ENCODE measurements at places on chromosomes 11 and 22. TPM values are rescaled to one million over a fixed set of nuclear protein-coding genes. Genes with fewer than 3 reads are reported as not detected.

DNA sequence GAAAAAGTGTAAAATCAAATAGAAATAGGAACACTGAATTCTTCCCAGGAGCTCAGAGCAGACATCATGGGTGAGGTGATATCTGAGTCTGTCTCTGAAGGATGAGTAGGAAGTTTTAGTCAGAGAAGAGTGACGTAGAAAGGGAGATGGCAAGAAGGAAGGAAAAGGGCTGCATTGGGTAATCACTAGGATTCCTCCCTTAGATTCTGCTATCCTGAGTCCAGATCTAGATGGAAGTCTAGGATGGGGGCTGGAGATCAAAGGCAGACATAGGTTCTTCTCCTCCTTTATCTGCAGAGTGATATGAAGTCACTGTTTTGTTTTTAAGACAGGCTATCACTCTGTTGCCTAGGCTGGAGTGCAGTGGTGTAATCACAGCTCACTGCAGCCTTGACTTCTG, 30.4 kb downstream of the POU2F3 start:
- DNase-seq, result no peak

Gene SLC43A3
- 0.67 TPM for total RNA-seq

- DNase-seq, result no peak
These were observed 2.0 kb downstream of the JRKL start for GRCh38 chr11:96391698-96392307.

DNA sequence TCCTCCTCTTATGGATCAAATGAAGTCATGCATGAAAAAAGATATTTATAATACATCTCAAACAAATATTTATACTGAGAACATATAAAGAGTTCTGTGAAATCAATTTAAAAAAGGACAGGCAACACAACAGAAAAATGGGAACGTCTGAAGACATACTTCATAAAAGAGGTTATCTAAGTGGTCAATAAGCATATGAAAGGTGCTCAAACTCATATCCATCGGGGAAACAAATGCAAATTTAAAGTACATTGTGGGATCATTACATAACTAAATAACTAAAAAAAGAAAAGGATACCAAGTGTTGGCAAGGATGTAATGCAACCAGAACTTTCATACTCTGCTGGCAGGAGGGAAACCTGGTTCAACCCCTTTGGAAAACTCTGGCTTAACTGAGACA, 22.3 kb downstream of the TPST2 start:
- no peak for DNase-seq

Gene CNIH2
- not detected for total RNA-seq

- no peak for DNase-seq
These were observed 50.0 kb upstream of the POU2AF1 start for GRCh38 chr11:111429066-111429506.

- no peak for DNase-seq
These were observed 32.5 kb upstream of the GRAMD4 start for GRCh38 chr22:46587492-46588278.

Gene OR2AT4
- total RNA-seq, result not detected

GRCh38 chr11:103731670-103732069, 304.8 kb upstream of the DDI1 start:
- no peak for DNase-seq

- DNase-seq, result no peak
These were observed 12.8 kb downstream of the SLC37A2 start for GRCh38 chr11:125075900-125076317.

Gene DAGLA
- total RNA-seq, result 0.74 TPM

DNA sequence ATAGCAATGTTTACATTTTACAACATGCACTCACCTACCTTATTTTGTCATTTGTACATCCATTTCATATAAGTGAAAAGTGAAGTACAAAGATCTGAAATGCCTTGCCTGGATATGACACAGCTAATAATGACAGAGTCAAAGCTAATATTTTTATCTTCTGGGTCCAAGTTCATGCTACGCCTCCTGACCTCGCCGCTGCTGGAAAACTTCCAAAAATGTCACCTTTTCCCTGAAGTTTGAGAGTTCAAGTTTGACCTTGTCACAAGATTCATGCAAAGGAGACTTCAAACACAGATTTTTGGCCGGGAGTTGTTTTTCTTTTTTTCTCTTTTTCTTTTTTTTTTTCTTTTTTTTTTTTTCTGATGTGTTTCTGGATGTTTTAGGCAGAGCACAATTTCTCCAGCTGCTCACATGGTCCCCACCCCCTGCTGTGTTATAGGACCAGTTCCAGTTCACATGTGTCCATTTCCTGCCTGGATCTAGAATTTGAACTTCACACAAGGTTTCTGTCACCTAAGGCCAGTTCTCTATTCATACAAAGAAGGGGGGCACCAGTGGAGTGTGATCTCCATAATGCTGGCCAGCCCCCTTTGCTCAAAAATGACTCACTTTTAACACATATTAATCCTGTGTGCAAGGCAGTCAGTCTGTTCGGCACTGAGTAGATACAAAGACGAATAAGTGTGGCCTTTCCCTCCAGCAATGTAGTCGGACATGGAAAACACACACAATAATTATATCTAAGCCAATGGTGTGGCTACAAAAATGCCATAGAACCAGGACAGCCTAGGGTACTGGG, 546.8 kb downstream of the BUD13 start:
- DNase-seq, result no peak

- peak; percentile 86 for DNase-seq
These were observed 14.8 kb downstream of the PLAAT3 start for GRCh38 chr11:63599211-63600122.

- DNase-seq, result no peak
These were observed 14.0 kb downstream of the SHANK2 start for GRCh38 chr11:71238285-71238875.

DNA sequence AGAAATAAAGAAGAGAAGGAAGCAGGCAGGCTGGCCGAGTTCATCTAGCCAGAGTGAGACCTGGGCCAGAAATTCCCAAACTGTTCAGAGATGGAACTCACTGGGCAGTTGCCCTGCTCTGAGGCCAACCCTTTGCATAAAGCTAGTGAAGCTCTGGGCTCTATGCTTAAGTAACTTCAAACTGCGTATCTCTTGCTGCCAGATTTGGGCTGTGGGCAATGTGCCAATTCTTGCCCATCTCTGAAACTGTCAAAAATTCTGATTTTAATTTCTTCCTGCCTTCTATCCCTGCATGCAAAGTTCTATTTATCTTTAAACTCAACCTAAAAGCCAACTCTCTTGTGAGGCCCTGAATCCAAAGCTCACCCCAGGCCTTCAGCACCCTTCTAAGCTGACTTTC, 36.2 kb upstream of the HEPHL1 start:
- no peak for DNase-seq

Gene C1QTNF5
- total RNA-seq, result not detected

DNA sequence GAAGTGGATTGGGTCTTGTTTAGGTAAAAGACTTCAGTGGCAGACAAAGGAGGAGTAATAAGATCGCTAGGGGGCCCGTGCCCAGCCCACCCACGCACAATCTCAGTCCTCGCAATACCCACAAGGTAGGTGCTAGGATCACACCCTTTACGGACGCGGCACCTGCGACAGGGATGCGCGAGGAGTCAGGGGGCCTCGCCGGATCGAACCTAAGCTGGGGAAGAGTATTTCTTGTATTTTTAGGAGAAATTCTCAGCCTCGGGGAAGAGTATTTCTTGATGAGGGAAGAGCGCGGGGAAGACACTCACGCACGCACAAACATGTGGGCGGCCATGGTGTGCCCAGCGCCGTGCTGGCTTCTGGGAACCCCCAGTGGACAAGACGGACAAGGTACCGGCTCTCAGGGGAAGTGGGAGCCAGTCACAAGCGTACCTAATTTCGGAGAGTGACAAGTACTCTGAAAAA, 745 bp upstream of the FAM118A start:
- no peak for DNase-seq

DNA sequence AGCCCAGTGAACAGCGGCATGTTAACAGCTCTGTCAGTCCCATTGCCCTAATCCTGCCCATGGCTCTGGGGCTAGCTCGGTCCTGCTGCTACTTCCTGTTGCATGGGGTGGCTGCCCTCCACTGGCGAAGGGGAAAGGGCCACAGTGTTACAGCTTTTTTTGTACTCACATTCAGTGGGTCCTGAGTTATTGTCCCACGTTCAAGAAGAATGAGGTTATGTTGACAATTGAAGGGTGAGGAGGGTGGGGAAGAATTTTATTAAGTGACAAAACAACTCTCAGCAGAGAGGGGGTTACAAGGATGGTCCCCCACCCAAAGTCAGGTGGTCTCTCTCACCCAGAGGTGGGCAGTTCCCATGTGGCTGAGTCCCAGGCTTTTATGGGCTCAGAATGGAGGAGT, 17.7 kb upstream of the MS4A7 start:
- DNase-seq, result no peak

DNA sequence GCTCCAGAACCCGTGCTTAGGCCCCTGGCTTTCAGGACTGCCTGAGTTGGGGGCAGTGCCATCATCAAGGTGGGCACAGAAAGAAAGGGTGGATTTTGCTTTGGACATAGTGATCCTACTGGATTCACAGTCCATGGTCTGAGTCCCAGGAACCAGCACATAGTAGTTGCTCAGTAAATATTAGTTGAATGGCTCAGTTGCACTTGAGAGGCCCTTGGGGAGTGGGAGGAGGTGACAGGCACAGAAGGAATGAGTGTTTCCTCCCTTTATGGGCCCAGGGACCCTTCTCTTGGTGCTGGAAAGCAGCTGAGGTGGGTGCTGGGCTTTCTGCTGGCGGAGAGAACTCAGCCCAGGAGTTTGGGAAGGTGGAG, 16.6 kb downstream of the ARHGEF17 start:
- DNase-seq, result no peak

Gene PNPLA3
- 1.8 TPM for total RNA-seq

Gene PHETA2
- not detected for total RNA-seq

- DNase-seq, result no peak
These were observed 37.5 kb downstream of the SESN3 start for GRCh38 chr11:95193541-95193940.

Gene DDI1
- total RNA-seq, result not detected

GRCh38 chr11:15636521-15637089, 521.9 kb downstream of the INSC start:
- no peak for DNase-seq

DNA sequence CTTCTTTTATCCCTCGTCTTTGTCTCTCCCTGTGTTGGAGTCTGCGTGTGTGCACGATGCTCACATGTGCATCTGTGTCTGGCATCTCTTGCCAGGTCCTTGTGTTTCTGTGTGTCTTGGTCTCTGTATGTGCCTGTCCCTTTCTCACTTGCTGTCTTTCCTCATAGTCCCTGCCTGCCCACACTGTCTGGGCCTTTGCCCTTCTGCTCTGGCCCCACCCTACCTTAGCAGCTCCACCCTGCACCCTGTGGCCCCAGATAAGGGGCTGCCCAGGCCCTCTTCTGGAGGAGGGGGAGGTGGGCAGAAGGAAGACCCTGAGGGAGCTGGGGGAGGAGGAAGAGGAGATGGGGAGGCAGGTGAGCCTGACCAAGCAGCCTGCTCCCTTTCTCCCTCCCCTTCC, 2.8 kb downstream of the EHBP1L1 start:
- DNase-seq, result no peak

GRCh38 chr11:108870373-108871020, 205.6 kb downstream of the DDX10 start:
- no peak for DNase-seq

Gene LRRC4C
- not detected for total RNA-seq

DNA sequence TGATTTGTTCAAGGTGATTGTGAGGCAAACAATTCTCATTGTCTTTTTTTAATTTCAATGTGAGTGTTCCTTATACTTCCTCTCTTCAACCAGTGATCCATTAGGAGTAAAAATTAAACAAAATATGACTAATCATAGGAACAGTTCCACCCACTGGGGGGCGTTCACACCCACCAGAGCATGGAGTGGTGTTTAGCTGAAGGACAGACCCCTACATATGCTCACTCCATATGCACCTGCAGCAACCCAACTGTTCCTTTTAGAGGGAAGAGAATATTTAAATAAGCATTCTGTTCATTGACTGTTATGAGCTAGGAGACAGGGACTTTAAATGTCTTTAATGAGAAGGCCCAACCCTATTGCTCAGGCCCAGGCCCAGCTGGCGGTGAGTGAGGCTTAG, 78.7 kb upstream of the DRD2 start:
- no peak for DNase-seq

Gene OR8B3
- not detected for total RNA-seq

DNA sequence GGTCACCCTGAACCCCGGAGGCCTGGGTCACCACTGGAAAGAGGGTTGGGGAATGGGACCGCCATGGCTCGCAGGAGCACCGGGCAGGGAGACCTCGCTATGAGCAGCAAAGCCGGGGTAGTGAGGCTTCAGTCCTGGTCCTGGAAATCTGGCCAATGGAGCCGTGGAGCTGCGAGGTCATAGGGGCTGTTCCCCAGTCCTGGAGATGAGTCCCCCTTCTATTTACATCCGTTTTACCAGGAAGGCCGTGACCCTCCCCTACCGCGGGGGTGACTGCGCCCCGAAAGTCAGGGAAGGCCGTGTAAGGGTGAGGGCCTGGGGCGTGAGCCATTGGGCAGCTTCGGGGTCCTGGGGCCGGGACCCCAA, 449 bp downstream of the PIDD1 start:
- no peak for DNase-seq

GRCh38 chr11:4619514-4619913, 11.5 kb upstream of the TRIM68 start:
- no peak for DNase-seq

DNA sequence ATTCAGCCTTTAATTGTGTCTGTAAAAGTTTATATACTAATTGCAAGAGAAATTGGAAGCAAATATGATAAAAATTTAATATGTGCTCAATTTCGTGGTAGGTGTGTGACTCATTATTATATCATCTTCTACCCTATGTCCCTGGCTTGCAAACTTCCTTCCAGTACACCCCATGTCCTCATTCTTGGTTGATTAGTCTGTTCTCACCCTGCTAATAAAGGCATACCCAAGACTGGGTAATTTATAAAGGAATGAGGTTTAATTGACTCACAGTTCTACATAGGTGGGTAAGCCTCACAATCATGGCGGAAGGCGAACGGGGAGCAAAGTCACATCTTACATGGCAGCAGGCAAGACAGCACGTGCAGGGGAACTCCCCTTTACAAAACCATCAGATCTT, 11.9 kb downstream of the MRGPRX3 start:
- DNase-seq, result no peak

DNA sequence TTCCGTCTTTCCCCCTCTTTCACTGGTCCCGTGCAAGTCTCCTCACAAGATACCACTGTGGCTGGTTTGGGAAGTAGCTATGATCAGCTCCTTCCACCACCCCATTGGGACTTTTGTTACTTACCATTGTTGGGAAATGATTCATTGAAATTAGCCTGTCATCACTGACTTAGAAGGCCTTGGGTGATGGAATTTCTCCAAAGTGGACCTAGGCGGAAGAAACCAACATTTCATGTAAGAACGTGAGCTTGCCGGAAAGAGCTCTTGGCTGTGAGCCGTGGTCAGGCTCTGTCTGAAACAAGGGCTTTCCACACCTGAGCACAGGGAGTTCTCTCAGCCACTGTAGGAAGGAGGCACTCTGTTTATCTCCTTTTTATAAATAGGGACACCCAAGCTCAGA, 23.5 kb upstream of the CRYBB3 start:
- DNase-seq, result no peak

GRCh38 chr22:49124608-49125007, 703.1 kb downstream of the BRD1 start:
- DNase-seq, result no peak

Gene GRIK4
- not detected for total RNA-seq

Gene OR5B21
- not detected for total RNA-seq
